T-helper 1 cell (primary cell): ENCODE measurements at places on chromosomes 2 and 18.

DNA sequence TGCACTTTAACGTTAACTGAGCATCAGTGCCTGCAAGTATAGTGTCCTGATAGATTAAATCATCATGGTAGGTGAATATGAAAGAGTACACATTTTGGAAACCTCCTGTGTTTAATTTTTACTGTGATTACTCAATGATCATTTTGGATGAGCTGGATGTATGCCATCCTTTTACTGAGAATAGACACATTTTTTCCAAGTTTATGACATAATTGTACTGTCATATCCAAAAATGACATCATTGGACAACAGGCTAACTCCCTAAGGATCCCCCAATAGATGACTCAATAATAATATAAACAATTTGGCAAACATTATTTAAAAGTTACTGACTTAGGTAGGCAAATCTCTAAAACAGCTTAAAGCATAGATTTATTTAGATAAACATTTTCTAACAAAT is 410.8 kb upstream of the REG3G start:
- no peak for DNase-seq

- DNase-seq = no peak
Measured at GRCh38 chr2:170047331-170048065, 130.4 kb upstream of the MYO3B start.

DNA sequence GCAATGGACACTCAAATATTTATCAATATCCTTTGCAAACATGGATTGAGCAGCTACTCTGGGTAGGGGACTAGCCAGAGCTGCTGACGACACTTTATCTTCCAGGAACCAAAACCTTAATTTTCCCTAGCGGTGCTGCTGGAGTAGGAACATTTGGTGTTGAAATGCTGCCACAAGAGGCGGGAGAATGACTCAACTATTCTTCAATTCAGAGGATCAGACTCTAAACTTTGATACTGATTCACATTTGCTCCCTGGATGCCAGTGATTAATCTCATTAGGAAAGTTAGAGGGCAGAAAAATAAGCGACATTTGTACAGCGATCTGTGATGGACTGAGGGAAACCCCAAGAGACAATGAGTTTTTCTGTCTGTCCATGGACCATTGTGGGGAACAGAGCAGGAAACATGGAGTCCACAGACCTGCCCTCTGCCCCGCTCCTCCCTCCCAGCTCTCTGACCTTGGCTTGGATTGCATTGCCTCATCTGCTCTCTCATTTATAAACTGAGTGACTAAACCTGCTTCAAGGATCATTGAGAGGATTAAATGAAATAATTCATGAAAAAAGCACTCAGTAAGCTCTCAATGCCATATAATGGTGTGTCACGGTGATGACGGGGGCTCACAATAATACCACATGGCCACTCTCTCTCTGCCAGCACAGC is 12.6 kb upstream of the EPB41L3 start:
- DNase-seq = no peak

DNA sequence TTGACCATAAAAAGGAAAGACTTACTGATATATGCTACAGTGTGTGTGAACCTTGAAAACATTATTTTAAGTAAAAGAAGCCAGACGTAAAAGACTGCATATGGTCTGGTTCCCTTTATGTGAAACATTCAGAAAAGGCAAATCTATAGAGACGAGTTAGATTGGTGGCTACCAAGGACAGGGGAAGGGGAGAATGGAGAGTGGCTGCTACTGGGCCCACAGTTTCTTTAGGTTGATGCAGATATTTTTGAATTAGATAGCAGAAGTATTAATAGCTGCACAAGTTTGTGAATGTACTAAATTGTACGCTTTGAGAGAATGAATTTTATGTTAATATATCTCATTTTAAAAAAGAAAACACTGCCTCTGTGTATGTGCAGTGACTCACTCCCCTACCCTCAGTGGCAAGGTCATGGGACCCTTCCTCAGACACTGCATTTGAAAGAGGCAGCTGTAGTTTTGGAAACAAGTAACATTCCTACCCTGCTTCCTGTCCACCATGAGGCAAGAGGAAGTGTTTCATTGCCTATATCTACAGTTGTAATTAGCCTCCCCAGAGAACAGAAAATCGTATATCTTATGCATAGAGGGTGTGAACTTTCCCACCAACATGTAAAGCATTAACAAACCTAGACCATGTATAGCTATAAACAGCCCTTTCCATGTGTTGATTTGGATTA is 29.8 kb upstream of the ARMC9 start:
- no peak for DNase-seq

DNA sequence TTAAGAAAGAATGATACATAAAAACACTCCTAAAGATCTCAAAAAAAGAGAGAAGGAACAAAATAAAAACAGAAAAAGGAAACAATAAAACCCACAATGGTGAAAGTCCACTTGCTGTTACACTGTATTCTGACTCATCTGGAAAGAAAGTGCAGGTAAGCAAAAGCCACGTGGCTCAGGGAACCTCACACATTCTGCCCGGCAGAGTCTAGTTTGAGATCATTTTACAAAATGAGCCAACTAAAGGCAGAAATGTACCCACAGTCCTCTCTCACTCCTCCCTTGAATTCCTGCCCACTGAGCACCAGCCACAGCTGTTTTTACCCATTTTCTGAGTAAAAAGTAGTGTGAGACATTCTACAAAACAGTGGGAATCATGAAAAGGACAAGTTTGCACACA is 10.0 kb downstream of the KCNH7 start:
- no peak for DNase-seq

- no peak for DNase-seq
Measured at GRCh38 chr18:61889541-61889940, 3.3 kb downstream of the RNF152 start.

DNA sequence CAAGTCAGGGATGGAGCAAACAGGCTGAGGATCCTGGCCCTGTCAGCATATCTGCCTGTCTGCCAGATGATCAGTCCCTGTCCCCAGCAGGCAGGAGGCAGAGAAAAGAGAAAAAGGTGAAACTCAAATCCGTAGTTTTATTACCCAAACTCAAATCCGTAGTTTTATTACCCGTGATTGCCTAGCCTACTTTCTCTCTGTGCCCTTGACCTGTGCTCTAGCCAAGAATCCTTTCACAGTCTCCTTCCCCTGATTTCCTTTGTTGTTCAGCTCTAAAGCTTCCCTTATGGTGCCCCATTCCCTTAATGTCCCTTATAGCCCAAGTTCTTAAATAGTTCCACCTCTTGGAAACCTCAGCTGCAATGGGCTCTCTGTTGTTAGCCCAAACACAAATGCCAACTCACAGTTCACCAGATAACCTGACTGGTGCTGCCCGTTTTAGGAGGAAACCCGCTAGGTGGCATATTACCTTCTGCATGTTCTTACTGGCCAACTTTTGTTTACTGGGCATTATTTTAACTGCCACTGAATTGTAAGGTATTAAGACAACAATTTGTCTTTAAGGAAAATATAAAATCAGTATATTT is 125.7 kb upstream of the FZD5 start:
- no peak for DNase-seq

DNA sequence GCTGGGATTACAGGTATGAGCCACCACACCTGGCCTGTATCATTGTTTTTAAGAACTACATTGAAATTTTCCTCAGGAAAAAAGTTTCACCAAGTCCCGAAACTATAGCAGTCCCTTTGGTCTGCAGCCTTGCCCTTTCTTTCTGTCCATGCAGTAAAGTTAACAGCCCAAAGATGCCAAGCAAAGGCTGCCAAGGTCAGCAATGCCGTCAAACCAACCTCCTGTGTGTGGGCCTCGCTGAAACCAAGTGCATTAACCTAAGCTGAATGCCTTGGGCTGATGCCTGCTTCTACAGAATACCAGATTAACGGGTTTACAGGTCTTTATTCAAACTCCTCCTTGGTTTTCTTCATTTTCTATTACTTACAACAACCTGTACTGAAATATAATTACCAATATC is 73.1 kb downstream of the EIF5B start:
- DNase-seq = no peak

DNA sequence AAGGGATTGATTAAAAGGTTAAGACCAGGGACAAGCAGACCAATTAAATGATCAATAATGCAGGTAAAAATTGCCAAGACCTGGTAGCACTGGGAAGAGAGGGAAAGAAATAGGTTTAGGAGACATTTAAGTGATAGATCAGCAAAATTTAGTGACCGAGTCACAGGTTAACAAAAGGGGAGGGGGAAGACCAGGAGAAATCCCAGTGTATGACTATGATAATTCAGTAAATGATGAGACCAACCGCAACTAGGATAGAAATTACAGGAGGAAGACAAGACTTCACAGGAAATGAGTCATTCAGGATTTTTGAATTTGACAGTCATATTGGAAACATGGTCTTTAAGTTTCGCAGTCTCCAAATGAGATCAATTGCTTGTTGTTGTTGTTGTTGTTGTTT is 62.9 kb downstream of the COBLL1 start:
- DNase-seq = peak; percentile 33

DNA sequence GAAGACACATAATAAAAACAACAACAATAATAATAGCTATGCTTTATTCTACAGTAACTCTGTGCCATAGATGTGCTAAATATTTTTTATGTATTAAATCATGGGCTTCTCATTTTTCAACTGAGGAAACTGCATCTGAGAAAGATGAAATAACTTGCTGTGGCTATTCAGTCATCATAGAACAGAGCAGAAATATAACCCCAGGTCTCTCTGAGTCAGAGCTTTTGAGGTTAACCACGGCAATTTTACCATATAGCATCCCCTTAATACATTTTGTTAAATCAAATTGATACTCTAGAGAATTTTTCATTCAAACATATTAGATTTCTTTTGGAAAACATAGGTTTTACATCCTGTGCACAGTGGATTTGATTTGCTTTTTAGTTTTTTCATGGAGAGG is 586.6 kb upstream of the KLHL29 start:
- DNase-seq = no peak

DNA sequence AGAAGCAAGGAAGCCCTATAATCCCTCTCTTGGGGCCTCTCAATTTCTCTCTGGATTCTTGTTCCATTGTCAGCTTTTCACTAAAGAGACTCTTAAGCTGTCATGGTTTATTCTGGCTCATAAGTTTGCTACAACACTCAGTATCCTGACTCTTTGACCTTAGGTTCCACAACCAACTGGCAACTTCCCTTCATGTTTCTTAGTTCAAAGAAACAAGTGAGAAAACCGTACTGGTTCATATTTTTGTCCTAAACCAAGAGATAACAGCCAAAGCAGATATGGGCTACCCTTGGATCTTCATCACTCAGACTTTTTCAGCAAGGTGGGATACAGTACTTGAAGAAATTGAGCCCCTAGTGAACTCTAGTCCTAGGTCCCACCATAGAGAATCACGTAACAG is 109.9 kb upstream of the CRIM1 start:
- no peak for DNase-seq

GRCh38 chr2:57959390-57959789 is 87.2 kb upstream of the VRK2 start:
- no peak for DNase-seq

GRCh38 chr2:180655393-180655792 is 325.0 kb upstream of the UBE2E3 start:
- DNase-seq = no peak

GRCh38 chr18:79818036-79818435 is 20.3 kb downstream of the KCNG2 start:
- DNase-seq = no peak

- no peak for DNase-seq
Measured at GRCh38 chr18:69916412-69916811, 31.3 kb downstream of the CD226 start.

DNA sequence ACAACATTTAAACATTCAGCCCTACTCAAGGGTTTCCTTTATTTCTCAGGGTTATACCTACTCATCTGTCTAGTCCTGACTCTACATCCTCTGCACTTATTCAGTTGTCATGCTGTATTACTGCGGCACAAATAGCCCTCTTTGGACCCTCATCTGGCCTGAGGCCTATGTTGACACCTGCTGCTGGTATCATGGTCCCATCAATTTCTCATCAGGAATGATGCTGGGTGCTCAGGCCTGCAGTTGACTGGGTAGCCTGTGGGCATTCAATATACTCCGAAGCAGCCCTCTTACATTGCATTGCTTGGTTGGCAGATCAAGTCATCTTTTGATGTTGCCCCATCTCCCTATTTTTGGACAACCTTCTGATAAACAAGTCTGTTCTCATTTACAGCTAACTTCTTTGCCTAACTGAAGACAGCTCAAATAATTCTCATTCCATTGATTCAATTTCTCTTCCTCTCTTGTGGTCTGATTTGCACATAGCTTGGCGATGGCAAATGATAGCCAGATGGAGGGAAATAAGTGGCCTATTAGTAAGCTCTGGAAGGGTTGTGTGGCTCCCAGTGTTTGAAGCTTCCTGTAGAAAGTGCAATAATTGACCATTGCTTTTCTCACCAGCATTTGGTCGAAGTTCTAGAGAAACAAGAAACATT is 19.1 kb upstream of the MC4R start:
- DNase-seq = no peak

- no peak for DNase-seq
Measured at GRCh38 chr2:234627308-234627707, 130.4 kb upstream of the ARL4C start.

- no peak for DNase-seq
Measured at GRCh38 chr18:77098029-77098428, 34.6 kb downstream of the MBP start.

DNA sequence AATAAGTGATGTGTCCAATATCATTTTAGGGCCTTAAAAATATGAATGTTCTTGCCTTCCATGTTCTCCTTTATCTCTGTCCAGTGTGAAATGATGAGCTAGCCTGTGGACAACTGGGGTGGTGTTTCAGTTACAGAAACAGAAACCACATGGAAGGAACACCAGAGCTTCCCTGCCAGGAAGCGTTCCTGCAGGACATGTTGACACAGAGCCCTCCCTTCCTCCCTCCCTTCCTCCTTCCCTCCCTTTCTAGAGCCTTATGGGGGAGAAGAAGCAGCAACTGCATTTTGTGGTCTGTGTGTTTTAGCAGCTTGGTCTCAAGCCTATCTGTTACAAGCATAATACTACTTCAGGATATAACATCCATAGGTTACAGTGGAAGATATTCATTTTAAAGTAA is 539.7 kb upstream of the NETO1 start:
- no peak for DNase-seq

GRCh38 chr2:100289020-100289419 is 33.3 kb downstream of the LONRF2 start:
- DNase-seq = no peak

DNA sequence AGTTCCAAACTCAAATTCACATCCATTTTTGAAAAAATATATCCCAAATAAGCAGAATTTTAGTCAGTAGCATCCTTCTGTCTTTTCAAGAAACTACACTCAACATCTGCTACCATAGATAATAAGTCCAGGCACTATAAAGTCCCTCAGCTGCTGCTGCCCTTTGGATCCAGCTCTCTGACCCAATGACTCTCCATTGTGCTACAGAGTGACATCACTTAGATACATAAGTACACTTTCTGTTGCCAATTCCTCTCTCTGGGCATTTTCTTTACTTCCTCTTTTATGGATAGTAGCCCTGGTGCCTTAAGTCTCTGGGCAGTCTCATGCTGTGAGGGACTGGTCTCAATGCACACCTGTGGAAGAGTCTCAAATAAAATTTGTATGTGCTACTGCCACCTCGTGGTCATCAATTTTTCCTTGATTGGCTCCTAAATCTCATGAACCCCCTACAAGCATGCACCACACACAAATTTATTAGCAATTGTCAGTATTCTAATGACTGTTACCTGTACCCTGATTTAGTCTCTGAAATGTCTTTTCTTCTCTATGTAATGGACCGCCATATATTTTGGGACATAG is 219.2 kb downstream of the LRP1B start:
- no peak for DNase-seq
